ENCODE measurements at places on chromosomes 1 and 21.

- no peak for DNase-seq
These were observed 2.3 kb downstream of the FAAP20 start for GRCh38 chr1:2192031-2192995.

- no peak for DNase-seq
These were observed 870 bp downstream of the STRIP1 start for GRCh38 chr1:110035236-110035752.

DNA sequence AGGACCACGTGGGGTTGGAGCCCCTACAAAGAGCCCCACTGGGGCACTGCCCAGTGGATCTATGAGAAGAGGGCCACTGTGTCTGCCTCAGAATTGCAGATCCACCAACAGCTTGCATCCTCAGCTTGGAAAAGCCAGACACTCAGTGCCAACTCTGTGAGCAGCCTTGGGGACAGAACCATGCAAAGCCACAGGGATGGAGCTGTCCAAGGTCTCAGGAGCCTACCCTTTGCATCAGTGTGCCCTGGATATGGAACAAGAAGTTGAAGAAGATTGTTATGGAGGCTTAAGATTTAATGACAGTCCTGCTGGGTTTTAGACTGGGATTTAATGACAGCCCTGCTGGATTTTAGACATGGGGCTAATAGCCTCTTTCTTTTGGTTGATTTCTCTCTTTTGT, 1670.9 kb downstream of the PLA2G4A start:
- DNase-seq = no peak

DNA sequence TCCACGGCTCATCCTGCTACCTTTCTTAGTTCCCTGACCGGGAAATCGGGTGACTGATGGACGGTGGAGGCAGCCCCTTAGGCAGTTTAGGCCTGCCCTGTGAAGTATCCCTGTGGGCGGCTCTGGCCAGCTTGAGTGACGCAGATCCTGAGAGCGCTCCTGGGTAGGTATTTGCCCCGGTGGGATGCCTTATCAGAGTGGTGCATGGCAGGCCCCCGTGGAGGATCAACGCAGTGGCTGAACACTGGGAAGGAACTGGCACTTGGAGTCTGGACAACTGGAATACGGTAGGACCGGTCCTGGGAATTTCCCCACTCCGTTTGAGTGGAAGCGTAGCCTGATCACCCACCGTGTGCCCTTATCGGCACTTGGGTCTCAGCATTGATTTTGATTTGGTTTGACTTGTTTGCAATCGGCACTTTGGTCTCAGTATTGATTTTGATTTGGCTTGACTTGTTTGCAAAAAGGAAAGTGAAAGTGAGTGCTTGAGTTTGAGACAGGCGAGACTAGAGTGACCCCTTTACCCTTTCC, 15.2 kb downstream of the PLA2G2F start:
- DNase-seq = no peak

GRCh38 chr21:29022166-29022565, 2.3 kb upstream of the USP16 start:
- DNase-seq = no peak

DNA sequence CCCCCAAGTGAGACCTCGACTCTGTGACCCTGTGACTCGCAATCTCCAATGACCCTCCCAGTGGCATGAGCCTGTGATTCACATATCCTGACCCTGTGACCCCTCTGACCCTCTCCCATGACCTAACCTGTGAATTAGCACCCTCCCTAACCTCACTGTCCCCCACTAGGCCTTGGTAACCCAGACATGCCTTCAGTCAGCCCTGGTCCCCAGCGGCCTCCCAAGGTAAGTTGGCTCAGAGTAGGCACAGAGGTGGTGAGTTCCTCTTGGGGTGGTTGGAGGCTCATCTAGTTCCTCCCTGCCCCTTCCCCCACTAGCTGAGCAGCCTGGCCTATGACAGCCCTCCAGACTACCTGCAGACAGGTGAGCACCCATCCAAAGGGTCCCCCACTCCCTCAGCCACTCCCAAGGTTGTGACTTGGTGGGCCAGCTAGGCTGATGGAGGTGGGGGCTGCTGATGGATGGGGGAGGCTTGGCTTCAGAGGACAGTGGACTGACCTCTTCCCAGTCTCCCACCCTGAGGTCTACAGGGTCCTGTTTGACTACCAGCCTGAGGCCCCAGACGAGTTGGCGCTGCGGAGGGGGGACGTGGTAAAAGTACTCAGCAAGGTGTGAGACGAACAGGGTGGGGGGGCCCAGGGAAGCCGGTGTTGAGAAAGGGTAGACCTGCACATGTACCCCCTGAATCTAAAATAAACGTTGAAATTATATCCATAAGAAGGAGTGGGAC, 1.6 kb downstream of the SH3D21 start:
- no peak for DNase-seq

DNA sequence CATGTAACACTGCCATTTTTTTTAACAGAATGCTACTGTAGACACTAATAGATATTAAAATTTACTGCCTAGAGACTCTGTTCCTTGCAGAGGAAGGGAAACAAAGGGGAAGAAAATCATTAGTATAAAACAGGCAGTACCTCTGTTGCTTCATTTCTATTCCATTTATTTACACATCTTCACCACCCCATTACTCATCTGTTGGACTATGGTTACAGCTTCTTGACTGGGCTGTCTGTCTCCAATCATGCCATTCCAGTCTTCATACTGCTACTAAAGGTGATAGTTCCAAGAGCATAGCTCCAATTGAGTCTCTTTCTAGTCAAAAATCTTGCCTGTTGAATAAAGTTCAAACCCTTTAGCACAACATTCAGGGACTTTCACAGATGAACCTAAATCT, 22.2 kb upstream of the GPR25 start:
- DNase-seq = no peak

DNA sequence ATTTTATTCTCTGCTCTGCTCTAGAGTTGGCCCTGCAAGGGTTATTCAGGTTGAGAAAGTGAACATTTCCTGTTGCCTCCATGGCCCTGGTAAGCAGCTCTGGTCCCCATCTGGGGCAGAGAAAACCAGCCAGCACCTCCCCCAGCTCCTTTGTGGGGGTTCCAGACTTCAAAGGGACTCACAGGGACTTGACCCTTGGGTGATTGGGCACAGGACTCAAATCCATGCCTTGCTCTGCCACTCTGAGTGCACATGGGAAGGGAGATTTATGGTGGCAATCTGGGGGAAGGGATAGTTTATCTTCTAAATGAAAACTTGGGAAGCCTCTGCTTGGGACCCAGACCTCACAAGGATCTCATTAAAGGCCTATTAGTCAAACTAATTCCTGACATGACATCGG, 212.8 kb downstream of the FOXD2 start:
- no peak for DNase-seq

DNA sequence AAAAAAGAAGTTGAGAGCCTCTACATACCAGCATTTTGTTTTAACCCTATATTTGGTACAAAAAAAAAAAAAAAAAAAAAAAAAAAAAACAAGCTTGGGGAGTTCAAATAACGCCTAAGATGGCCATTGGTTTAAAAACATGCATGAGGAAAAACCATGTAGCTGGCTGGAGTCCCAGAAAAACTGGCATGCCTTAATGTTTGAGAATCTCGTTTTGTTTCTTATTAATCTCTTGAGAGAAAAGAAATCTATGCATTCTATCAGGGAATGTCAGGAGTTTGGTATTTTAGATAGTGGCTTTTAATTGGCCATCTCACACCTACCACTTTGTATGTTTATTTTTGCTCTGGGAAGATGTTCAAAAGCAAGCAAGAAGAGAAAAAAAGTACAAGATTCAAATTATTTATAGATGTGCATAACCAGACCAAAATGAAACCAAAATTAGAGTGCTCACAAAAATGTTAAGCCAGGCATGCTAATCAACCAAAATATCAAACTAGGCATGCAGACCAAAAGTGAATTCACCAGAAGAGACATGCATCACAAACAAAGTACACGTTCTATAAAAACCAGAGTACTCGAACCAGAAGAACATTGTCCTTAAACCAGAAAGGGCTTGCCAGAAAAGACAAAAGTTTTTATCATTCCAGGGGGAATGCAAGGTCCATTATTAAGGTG, 156.6 kb downstream of the AK5 start:
- DNase-seq = no peak

DNA sequence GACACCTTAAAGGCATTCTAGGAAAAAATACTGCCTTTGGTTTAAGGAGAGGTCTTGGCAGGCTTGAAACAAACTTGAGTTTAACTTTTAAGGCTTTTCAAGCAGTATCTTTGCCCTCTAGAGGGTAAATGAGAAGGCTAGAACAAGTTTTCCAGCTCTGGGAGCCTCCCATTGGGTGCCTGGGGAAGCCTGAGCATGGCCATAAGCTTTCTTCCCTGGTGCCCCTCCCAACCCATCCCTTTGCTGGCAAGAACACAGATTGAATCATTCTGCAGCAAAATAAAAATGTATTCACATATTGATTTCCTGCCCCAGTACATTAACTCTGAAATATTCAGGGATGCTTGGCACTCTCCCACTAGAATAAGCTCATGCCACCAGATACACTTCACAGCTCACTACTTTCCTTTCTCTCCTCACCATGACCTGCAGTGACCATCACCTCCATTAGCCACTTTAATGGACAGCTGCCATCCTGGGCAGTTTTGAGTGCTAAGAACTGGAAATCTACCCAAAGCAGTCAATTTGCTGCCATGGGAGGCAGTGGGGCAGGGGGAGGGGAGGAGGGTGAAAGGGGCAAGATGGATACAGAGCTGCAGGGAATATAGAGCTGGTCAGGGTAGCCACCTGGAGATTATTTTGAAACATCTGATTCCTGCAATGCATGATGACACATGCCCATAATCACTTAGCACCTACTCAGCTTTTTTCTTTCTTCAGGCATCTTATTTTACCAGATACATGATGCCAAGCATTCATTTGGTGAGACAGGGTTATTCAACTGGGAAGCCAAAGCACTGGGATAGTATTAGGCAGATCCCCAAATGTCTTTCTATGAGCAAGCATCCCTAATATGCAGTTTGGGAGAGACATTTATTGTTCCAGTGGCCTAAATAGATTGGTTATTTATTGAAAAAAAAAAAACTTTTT, 140.6 kb downstream of the SYT2 start:
- DNase-seq = no peak

GRCh38 chr21:16058896-16059295, 329.1 kb downstream of the USP25 start:
- DNase-seq = no peak

DNA sequence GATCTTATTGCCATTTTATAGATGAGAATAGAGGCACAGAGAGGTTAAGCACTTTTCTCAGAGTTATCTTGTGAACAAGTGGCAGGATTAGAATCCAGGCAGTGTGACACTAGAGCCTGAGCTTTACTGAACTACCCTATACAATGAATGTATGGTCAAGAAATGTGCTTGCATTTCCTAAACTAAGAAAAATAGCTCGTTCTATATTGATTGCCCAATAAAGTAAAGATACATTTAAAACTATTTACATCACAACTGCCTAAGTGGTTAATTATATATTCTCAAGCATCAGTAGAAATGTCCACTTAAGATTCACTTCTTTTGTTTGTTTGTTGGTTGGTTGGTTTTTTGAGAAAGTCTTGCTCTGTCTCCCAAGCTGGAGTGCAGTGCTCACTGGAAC, 91.6 kb downstream of the ZFYVE9 start:
- no peak for DNase-seq

DNA sequence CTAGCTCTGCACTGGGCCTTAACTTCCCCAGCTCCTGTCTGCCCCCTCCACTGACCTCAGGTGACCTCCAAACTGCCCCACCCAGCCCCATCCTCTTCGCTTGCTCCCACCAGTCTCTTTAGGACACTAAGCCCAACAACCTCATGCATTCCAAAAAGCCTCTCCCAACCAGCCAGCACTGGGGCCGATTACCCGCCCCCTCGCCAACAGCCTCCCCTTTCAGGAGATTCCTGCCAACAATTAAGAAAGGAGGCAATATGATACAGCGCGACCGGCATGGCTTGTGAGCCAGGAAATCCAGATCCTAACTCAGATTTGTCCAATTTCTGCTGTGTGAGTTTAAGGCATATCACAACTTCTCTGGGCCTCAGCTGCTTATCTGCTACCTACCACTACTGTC, 14.7 kb downstream of the KANK4 start:
- no peak for DNase-seq

- no peak for DNase-seq
These were observed 84.0 kb downstream of the CD247 start for GRCh38 chr1:167434306-167434705.

DNA sequence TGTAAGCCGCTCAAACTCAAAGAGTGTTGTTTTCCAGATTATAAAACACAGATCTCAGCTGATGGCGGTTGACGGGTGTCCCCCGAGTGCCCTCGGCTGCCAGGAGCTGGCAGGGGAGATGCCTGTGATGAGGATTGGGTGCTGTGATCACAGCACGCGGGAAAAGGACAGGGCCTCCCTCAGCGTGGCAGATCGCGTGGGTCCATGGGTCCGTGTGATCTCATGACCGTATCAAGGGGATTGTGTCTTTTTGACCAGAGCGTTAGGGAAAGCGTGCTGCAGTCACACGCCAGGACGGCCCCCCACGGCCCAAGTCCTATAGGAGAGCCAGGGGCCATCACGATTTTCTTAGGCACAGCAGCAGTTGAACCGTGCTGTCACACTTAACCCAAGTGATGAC, 51.9 kb downstream of the PDE9A start:
- DNase-seq = no peak

- no peak for DNase-seq
These were observed 141.3 kb downstream of the NRIP1 start for GRCh38 chr21:14923468-14923867.

DNA sequence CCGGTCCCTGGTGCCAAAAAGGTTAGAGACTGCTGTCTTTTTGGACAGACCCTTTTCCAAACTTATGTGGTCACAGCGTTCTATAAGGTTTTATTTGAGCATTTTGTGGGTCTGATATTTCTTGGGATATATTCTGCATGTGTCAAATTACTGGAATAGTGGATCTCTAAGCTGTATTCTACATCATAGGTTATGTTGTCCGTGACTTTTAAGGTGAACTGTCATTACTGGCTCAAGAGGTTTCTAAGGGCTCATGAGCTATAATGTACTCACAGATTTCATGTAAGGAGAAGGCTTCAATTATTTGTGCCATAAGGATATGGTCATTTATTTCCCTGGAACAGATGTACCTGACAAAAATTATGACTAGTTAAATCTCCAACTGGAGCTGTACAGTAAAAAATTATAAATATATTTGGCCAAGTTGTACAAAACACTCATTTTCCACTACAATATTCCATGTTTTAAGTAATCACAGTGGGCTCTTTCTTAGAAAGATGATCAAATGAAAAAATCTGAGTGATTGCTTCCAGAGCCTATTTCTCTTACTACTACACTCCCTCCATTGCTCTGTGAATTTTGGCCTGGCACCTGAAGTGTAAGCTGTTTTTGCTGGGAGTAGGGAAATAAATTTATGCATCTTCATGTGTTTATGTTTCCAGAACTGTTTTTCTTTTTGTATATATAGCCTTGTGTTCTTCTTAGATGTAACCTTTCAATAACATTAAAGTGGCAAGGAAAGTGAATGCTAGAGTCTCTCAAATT, 538.1 kb upstream of the ZRANB2 start:
- DNase-seq = no peak

GRCh38 chr1:198932351-198932991, 293.6 kb downstream of the PTPRC start:
- no peak for DNase-seq

- DNase-seq = no peak
These were observed 18.1 kb downstream of the IFT25 start for GRCh38 chr1:53927376-53927881.

GRCh38 chr1:204176049-204176448, 9.9 kb upstream of the REN start:
- DNase-seq = no peak
